Esophagus squamous epithelium (tissue), 5 donors: ENCODE measurements at places on chromosomes 2 and 18. TPM values are rescaled to one million over a fixed set of nuclear protein-coding genes. Genes with fewer than 3 reads are reported as not detected.
A peak's percentile ranks its signal among the peaks of the same experiment; 100 is the strongest.

DNA sequence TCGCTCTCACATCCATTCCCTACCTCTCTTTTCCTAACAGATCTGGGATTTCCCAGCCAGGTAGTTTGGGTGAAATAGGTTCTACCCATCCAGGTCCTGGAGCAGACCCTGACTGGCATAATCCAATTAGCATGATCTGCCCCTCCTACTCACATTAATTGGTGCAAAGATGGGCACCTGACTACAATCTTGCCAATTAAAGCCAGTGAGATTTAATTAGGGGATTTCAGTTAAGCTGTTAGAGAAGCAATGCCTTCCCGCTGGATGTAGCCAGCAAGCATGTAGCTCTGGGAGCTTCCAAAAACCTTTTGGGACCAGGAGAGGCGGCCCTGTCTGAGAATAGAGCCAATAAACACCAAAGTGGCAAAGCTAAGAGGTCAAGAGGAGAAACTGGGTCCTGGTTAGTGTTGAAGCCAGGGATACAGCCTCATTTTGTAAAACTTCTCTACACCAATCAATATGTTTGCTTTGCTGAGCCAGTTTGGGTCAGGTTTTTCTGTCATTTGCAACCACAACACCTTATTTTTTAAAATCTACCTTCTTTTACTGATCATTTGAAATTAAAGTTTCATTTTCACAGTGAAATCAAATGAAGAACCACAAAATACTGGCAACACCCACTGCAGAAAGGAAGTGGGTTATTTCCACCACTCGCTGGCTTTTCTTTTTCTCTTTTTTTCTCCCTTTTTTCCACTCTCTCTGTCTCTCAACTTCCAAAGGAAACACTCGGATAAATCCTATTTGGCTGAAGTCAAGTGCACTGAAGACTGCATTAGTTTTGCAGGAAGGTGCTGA, 3.2 kb upstream of the TTC39C start:
- no peaks in the 10 kb centered on the region for H3K27me3 ChIP-seq
- H3K4me3 ChIP-seq, result no peak overlapping the region
- H3K4me1 ChIP-seq, result peaks cover 5% of the 10 kb centered on the region

GAREM2 gene
- total RNA-seq, result 0.40 TPM

GRCh38 chr2:65075176-65075575, 19.0 kb downstream of the CEP68 start:
- H3K36me3 ChIP-seq, result peaks cover 19% of the 10 kb centered on the region
- no peak for DNase-seq
- no peak overlapping the region for H3K4me3 ChIP-seq
- no peaks in the 10 kb centered on the region for H3K27me3 ChIP-seq

- H3K4me3 ChIP-seq, result no peak overlapping the region
- DNase-seq, result no peak
- H3K27me3 ChIP-seq, result no peaks in the 10 kb centered on the region
- no peaks in the 10 kb centered on the region for H3K36me3 ChIP-seq
Observed at GRCh38 chr2:162267496-162267895, 24.3 kb upstream of the FAP start.

DNA sequence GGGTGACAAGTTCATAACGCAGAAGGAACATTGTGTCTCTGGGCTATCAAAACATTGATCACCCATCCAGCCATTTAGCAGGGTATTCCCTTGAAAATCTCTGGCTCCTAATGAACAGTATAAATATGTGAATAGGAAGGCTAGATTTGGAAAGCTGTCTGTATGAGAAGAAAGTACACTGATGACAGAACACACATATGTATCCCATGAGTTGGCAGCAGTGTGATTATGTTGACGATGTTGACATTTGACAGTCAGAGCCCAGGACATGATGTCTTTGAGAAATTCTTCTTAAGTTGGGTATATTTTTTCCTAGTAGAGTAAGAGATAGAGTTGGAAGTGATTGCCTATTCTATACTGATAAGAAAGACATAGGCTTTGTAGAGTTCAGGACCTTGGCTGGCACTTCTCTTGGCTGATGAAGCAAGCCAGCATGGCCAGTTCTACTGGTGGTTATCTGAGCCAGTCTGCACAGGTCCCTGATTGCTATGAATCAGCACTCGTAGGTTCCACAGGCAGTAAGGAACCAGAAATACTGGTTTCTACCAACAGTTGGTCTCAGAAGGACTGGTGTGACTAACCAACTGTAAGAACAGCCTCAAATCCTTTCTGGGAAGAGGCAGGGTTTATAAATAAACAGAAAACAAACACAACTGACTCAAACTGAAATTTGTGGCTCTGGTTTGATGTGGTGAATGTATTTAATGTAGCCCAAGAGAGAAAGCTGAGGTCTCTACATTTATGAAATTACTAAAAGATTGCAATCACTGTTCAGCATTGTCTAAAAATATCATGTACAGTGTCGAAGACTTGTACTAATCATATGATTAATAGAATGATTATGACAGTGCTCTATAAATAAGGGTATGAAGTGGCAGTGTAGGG, 43.9 kb upstream of the RAPH1 start:
- no peak for DNase-seq
- H3K36me3 ChIP-seq, result no peaks in the 10 kb centered on the region
- peaks cover 90% of the 10 kb centered on the region for H3K4me1 ChIP-seq

NOTO gene
- not detected for total RNA-seq

GRCh38 chr2:153388246-153388645, 90.3 kb downstream of the RPRM start:
- no peak overlapping the region for H3K27ac ChIP-seq
- no peak for DNase-seq
- H3K4me1 ChIP-seq, result no peaks in the 10 kb centered on the region
- H3K27me3 ChIP-seq, result no peaks in the 10 kb centered on the region
- no peaks in the 10 kb centered on the region for H3K36me3 ChIP-seq
- H3K4me3 ChIP-seq, result no peak overlapping the region

- no peaks in the 10 kb centered on the region for H3K27me3 ChIP-seq
- H3K27ac ChIP-seq, result no peak overlapping the region
- no peak for DNase-seq
- H3K36me3 ChIP-seq, result no peaks in the 10 kb centered on the region
- H3K4me3 ChIP-seq, result no peak overlapping the region
- peaks cover 19% of the 10 kb centered on the region for H3K4me1 ChIP-seq
Observed at GRCh38 chr2:105139556-105140239, 101.8 kb downstream of the MRPS9 start.

DNA sequence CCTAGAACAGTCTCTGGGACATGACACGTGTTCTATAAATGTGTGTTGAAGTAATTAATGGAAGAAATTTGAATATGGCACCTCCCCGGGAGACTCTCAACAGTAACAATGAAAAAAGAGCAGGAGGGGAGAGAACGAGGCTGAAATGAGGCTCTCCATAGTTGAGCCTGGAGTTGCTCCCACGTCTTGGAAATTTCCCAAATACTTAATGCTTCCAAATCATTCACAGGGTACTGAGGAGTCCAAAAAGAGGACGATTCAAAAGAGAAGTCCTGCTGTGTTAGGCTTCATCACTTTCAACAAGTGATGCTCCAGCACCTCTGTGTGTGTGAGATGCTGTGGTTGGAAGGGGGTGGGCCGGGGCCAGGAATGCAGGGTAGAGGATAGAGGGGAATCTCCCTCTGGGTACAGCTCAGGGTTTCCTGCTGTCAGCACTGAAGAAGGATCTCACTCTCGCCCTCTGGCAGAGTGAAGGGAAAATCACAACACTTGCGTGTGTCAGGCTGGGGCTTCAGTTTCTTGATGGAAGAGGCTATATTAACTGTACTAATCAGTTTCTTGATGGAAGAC, 18.1 kb upstream of the ZNF407 start:
- H3K27me3 ChIP-seq, result no peaks in the 10 kb centered on the region
- no peak overlapping the region for H3K4me3 ChIP-seq
- no peaks in the 10 kb centered on the region for H3K36me3 ChIP-seq
- DNase-seq, result no peak

FZD7 gene
- total RNA-seq, result 4.8 TPM

DNA sequence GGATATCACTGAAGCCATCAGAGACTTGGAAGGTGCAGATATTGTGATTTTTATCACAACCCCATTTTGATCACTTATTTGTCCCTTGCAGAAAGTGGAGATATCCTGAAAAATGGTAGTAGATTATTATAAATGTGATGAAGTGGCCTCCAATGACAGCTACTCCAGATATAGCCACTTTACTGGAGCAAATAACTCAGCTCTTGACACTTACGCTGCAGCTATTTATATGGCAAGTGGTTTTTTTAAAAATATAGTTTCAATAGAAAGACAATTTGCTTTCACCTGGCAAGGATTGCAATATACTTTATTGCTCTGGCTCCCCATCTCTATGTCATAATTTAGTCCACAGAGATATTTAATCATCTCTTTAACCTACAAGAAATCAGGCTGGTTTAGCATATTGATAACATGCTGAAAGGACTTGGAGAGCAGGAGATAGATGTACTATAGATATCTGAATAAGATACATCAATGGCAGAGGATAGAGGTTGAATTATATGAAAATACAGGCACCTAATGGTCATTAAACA, 182.8 kb upstream of the SKOR2 start:
- no peak for DNase-seq
- H3K4me1 ChIP-seq, result no peaks in the 10 kb centered on the region
- H3K27me3 ChIP-seq, result no peaks in the 10 kb centered on the region
- no peak overlapping the region for H3K4me3 ChIP-seq
- H3K36me3 ChIP-seq, result no peaks in the 10 kb centered on the region

DNA sequence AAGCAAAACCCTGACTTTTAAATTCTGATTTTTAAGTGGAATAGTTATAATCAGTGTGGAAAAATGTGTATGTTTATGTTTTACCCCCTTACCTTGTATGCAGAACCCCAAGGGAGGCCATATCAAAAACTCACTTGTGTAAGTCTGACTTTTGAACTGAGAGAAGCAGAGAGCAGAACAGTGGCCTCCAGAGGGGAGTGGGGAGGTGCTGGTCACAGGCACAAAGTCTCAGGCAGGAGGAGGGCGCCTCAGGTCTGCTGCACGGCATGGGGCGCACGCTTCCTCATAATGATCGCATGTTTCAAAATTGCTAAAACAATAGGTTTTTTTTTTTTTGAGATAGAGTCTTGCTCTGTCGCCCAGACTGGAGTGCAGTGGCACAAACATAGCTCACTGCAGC, 127.8 kb downstream of the TPO start:
- H3K36me3 ChIP-seq, result no peaks in the 10 kb centered on the region
- H3K4me3 ChIP-seq, result no peak overlapping the region
- no peak for DNase-seq
- H3K4me1 ChIP-seq, result no peaks in the 10 kb centered on the region
- no peak overlapping the region for H3K27ac ChIP-seq

- no peak for DNase-seq
- H3K4me1 ChIP-seq, result no peaks in the 10 kb centered on the region
- no peak overlapping the region for H3K4me3 ChIP-seq
- H3K27me3 ChIP-seq, result no peaks in the 10 kb centered on the region
- no peaks in the 10 kb centered on the region for H3K36me3 ChIP-seq
Observed at GRCh38 chr2:60033325-60033724, 520.1 kb downstream of the BCL11A start.

DNA sequence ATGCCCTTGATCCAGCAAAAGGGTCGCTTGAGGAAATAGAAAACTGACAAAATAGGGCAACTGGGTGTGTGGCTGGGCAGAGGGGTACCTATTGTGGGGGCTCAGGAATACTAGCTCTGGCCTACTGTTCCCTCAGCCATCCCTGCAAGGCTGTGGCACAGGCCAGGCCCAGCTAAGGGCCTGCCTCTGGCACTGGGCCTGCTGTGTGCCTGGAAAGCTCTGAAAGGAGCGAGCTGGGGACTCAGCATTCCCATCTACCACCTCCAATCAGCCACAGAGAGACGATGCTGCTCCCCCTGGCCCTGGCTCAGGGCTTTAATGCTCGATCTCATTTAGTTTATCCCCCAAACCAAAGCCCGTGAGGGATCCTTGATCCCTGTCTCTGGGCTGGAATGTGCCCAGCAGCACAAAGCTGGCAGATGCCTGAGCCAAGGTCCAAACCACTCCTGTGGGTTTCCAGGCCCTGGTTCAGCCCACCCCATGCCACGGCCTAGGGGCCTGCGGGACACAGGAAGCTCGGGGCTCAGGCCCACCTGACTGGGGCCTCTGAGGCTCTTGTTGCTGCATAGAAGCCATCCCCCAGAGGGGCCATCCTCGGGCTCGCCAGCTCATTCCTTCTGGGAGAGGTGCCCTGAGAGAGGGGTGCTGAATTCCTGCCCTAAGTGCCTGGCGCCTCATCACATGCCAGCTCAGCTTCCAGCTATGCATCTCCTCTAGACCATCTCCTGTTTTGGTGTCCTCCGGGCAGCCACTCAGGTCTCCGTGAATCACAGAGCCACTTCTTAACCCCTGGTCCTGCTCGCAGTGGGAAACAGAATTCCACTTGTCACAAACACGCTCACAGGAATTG, 43.0 kb upstream of the KCNF1 start:
- H3K4me1 ChIP-seq, result peaks cover 7% of the 10 kb centered on the region
- no peak for DNase-seq
- no peaks in the 10 kb centered on the region for H3K36me3 ChIP-seq
- H3K27ac ChIP-seq, result peak overlapping the region; percentile 77
- H3K4me3 ChIP-seq, result no peak overlapping the region

DNA sequence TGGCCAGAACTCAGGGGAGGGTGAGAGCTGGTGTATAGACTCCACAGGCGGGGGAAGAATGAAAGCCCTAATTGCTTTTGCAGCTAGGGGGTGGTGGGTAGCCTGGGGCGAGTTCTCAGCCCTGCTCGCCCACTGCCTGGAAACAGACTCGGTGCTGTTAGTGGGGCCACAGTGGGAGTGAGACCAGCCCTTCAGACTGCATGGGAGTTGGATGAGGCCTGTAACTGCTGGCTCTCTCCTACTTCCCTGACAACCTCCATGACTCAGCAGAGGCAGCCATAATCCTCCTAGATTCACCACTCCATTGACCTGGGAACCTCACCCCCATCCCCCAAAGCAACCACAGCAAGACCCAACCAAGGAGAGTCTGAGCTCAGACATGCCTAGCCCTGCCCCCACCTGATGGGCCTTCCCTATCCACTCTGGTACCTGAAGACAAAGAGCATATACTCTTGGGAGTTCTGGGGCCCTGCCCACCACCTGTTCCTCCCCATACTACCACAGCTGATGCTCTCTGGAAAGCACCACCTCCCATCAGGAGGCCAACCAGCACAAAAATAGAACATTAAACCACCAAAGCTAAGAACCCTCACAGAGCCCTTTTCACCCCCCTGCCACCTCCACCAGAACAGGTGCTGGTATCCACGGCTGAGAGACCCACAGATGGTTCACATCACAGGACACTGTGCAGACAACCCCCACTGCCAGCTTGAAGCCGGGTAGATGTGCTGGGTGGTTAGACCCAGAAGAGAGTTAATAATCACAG, 226.3 kb downstream of the EIPR1 start:
- H3K27me3 ChIP-seq, result no peaks in the 10 kb centered on the region
- DNase-seq, result no peak

NPPC gene
- total RNA-seq, result not detected

DNA sequence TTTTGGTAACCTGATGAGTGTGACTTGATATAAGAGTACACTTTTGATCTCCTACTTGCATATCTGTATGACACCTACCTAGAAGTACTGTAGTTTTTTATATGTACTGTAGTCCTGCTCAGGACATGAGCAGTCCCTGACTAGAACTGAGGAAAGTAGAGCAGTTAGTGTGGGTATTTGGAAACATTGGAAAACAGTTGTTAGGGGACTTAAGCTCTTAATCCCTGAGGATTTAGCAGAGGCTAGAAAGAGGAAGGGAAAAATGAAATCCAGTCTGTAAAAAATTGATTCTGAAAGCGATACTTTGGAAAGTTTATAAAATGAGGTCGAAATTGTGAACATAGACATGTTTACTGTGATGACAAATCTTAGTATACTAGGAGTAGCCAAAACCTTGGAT, 125.6 kb downstream of the NCOA1 start:
- no peaks in the 10 kb centered on the region for H3K36me3 ChIP-seq
- no peak overlapping the region for H3K4me3 ChIP-seq
- no peaks in the 10 kb centered on the region for H3K27me3 ChIP-seq
- no peak for DNase-seq
- no peak overlapping the region for H3K27ac ChIP-seq
